ENCODE measurements at places on chromosomes 7 and 10. TPM values are rescaled to one million over a fixed set of nuclear protein-coding genes. Genes with fewer than 3 reads are reported as not detected.

DNA sequence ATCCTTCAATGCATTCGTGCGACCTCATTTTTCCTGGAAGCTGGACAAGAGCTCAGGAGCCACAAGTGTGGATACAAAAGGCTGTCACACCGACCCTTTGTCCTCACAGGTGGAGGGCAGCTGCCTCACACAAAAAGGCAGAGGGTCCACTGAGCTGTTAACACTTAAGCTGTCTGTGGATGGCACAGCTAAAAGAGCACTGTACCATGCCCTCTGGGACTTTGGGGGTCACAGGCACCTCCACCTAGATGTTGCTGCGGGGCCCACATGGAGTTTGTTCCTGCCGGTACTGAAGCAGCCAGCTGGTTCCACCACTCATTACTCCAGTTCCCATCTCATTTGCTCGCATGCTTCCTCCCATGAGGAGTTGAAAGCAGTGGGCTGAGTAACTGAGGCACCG, 57.0 kb downstream of the STRA8 start:
- no peak for DNase-seq

GRCh38 chr10:80453842-80454512, at the start of gene TSPAN14:
Gene TSPAN14 (plus strand): TSS chr10:80454310. CDS start chr10:80489234, 34,924 bp downstream.
- DNase-seq, result peak; percentile 81

DNA sequence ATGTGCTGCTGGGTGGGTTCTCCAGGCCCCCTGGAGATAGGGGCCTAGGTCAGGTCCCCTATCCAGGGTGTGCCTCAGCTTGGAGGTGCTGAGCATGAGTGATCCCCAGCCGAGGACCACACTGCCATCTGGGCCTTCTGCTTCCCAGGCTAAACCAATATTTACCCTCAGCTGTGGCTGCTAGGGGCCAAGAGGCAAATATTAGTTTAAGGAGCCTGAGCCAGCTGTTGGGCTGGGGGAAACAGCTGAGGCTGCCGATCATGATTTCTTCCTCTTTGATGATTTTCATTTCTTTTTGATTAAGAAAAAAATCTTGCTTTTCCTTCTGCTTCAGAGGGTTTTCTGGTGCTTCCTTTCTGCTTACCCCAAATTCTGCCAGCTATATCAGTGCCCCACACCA, 83.4 kb downstream of the NEURL1 start:
- DNase-seq, result no peak

DNA sequence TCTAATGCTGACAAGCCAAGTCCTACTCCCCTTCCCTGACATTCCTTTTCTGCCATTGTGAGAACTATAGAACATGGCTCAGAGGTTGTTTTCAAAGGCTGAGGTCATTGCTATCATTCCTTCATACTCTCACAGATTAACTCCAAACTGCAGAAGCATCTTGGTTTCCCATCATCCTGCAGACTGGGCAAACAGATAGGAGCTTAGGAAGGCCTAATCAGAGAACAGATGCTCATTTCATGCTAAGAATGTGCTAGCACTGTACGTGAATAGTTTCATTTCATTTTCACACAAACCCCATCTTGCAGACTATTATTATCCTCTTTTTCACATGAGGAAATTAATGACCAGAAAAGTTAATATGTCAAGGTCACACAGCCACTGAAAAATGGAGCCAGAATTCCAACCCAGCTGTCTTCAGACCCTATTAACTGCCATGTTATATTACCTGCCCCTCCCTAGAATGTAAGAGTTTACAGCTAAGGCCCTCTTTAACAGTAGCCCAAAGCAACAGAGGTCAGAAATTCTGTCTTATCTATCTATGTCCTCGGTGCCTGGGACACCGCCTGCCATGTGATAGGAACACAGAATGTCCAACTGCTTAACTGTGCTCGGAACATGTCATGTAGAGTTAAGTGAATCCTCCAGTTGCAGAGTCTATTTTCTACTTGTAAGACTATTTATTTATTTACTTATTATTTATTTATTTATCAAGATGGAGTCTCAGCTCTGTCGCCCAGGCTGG, 2.9 kb upstream of the LCOR start:
- DNase-seq, result no peak

GRCh38 chr10:10128387-10128786, 889.3 kb upstream of the CELF2 start:
- no peak for DNase-seq

- DNase-seq, result peak; percentile 66
Observed at GRCh38 chr10:14588084-14588937, 186.4 kb downstream of the FAM107B start.

GRCh38 chr10:62189131-62189530, 79.5 kb downstream of the RTKN2 start:
- DNase-seq, result no peak

DNA sequence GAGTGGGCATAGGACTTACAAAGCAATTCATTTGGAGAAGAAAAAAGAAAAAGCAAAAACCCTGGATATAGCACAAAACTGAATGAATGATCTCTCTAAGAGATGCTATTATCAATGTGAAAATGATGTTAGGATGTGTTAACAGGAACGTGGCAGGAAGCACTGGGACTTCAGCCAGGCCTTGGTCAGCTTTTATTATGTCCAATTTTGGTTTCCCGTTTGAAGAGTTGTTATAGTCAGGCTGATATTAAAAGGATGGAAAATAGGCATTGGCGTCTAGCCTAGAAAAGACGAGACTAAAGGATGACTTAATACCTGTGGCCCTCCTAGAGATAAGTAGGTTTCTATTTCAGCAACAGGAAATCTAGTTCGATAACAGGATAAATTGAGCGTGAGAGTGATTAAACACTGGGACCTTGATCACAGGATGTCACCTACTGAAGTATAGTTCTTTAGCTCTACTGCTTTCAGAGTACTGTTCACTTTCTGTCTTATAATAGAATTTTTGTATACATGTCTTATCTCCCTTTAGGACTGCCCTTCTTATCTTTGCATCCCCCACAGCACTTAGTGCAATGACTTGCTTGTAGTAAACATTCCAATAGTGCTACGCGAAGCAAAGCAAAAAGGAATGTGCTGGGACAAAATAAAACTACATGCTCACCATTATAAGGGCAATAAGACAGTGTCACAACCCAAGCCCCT, 99.8 kb upstream of the AGBL3 start:
- DNase-seq, result peak; percentile 85

DNA sequence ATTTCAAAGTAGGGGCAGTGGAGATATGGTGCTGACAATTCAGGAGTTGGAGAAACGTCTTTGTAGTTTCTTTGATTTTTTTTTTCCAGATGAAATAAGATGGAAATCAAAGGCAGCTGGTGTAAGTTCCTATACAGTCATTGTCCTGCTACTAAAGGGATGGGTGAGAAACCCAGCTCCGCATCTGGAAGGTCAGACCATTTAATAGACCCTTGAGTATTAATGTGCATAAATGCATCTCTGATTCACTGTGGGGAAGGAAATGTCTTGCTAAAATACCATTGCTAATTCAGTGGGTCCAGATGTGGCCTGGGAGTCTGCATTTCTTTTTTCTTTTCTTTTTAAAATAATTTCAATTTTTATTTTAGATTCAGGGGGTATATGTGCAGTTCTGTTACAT, 15.5 kb downstream of the ABCB4 start:
- no peak for DNase-seq

DNA sequence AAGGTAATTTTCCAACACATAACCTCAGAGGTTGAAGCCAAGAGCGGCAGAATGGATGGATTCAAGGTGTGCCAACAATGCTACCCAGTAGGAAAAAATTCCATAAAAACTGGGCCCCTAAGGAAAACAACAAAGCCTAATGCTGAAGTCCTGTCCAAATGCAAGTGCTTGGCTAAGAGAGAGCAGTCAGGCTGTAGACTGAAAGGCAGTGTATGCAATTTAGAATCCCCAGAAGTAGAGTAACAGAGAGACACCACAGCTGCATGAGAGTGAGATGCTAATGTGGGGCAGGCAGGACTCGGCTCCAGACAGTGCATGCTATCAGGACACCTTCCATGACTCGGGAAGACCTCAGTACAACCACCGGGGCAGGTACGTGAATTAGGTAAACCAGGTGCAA, 124.5 kb downstream of the ZFAND4 start:
- DNase-seq, result no peak

DNA sequence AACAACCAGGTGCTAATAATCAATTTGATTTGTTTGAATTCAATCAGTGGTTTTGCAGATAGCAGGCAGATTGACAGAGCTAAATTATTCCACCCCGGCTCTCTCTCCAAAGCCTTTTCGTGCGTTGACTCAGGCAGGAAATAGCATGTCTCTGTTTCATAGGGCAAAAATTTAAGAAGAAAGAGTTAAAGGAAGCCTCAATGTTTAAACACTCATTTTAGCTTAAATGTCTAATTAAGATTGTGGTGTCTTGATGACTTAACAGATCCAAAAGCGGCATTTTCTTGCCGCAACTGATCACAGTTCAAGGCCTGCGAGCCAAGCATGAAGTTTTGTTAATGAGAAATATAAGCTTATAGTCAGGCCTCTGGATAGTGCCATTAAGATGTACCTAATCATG, 1051.1 kb upstream of the AUTS2 start:
- no peak for DNase-seq

GRCh38 chr10:93968540-93968945, 25.2 kb upstream of the PLCE1 start:
- no peak for DNase-seq

GRCh38 chr10:5040781-5041470, 37.3 kb upstream of the AKR1C2 start:
- DNase-seq, result no peak

- no peak for DNase-seq
Observed at GRCh38 chr7:16721541-16721940, 32.0 kb upstream of the TSPAN13 start.

- no peak for DNase-seq
Observed at GRCh38 chr10:114859222-114859621, 37.6 kb downstream of the FHIP2A start.

DNA sequence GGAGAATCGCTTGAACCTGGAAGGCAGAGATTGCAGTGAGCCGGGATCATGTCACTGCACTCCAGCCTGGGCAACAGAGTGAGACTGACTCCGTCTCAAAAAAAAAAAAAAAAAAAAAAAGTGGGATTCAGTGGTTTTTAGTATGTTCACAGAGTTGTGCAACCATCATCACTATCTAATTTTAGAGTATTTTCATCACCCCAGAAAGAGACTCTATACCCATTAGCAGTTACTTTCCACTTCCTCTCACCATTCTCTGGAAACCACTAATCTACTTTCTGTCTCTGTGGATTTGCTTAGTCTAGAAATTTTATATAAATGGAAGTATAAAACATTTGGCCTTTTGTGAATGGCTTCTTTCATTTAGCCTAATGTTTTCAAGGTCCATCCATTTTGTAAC, 113.4 kb downstream of the ST7 start:
- no peak for DNase-seq

- no peak for DNase-seq
Observed at GRCh38 chr10:36441557-36441956, 683.8 kb upstream of the ANKRD30A start.

DNA sequence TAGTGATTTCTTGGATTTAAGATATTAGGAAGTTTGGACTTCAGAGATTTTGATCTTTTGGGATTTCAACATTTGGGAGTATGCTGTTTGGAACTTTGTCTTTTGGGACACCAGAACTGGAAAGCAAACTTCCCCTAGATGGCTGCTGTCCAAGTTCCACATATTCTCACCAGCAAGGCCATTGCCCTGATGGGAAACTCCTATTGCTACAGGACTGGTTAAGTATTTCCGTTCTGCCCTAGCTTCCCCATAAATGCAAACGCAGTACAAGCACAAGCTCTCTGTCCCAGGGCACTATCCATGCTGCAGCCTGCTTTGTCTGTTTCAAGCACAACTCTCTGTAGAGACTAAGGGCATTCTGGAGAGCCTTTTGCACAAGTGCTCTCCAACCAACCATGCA, 79.3 kb upstream of the SLC25A13 start:
- DNase-seq, result no peak

DNA sequence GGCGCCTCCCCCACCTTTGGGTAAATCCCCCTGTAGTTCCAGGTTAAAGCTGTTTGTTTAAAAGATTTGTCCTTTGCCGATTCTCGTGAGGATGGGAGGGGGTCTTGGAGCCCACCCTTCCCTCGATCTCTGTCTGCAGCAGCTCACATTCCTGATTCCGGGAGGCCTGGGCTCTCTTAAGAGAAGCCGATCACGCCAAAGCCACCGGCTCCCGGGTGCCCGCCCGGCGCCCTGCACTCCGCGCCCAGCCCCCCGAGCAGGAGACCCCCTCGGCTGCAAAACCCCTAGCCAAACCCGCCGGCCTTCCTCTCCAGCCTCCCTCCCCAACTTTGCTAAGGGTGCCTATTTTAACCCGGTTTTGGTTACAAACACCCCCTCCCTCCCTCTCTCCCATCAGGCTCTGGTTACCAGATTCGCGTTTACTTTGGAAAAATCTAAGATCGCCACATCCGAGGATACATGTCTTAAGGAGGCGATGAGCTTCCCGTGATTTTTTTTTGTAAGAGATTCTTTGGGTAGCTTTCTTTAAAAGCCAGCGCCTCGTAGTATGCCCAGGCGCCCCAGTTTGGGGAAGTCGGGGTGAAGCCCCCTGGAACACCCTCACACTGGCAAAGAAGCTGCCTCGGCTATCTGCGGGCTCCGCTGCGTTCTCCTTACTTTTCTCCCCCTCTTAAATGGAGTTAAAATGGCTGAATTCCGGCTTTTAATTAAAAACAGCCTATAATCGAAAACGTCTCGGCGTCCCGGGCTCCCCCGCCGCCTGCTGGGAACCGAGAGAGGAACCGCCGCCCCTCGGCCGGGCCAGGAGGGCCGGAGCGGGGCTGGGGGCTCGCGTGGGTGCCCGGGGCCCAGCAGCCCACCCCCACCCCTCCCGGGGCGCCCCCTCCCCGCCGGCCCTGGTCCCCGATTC, 983 bp downstream of the TNRC18 start:
- DNase-seq, result peak; percentile 46

- peak; percentile 62 for DNase-seq
Observed at GRCh38 chr10:71812016-71812912, 38.8 kb downstream of the PSAP start.

DNA sequence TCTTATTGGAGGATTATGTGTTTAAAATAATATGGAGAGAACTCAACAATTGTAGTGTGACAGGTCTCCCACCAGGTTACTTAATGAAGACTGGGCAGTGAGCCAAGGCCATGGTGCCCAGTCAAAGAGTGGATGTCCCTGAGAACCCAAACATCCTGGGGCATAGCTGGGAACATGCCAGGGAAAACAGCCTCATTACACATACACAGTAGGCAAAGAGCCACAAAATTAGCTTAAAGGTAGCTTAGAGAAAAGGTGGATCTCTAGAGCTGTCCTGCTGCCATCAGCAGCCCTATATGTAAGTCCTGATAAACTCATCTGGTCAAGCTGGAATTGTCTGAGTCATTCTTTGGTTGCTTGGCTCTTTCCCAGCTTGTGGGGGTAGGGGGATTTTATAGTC, 287.8 kb downstream of the PHF14 start:
- no peak for DNase-seq

GRCh38 chr10:73576890-73577591, 14.1 kb downstream of the USP54 start:
- no peak for DNase-seq

Gene STYXL1
- total RNA-seq, result 109 TPM

Gene GPR26
- 0.11 TPM for total RNA-seq

Gene CALML3
- total RNA-seq, result not detected

Gene GARIN1A
- 0.74 TPM for total RNA-seq

Gene ZKSCAN1
- total RNA-seq, result 13.9 TPM

Gene NME8
- total RNA-seq, result not detected
